ENCODE measurements at places on chromosomes 1 and 21.

- DNase-seq: no peak
Observed at GRCh38 chr1:6011161-6011945, 19.1 kb upstream of the NPHP4 start.

- no peak for DNase-seq
Observed at GRCh38 chr1:56200442-56200841, 378.9 kb downstream of the PLPP3 start.

DNA sequence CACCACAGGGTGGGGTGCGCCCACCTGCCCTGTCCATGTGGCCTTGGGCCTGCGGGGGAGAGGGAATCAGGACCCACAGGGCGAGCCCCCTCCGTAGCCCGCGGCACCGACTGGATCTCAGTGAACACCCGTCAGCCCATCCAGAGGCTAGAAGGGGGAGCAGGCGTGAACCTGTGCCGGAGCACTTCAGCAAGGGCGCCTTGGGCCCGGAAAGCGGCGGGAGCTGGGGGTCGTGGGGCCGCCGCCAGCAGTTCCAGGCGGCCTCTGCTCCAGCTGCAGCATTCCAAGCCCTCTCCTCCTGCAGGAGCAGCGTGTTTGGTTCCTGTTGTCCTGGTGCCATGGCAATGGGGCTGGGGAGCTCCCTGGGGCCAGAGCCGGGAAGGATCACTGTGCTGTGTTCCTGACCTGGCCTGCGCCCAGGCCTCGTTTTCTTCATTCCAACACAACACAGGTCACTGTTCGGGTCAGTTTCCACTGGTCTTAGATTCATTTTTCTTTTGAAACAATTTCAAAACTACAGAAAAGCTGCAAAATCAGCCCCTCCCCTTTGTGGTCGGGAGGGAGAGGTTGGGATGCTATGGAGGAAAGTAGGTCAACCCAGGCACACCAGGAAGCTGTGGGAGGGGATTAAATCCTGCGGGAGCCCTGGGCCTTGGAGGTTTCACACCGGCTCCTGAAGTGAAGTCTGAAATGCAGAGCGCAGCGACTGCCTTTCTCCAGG, 18.8 kb downstream of the SLX9 start:
- DNase-seq: peak; percentile 48

GRCh38 chr1:44407430-44408211, 2.6 kb downstream of the RNF220 start:
- no peak for DNase-seq

- DNase-seq: no peak
Observed at GRCh38 chr1:74908797-74909196, 175.8 kb downstream of the TYW3 start.

- no peak for DNase-seq
Observed at GRCh38 chr1:245380790-245381535, 226.2 kb downstream of the KIF26B start.

GRCh38 chr1:14955402-14955801, 198.1 kb upstream of the TMEM51 start:
- DNase-seq: no peak

- DNase-seq: no peak
Observed at GRCh38 chr1:214178102-214178501, 102.9 kb upstream of the SMYD2 start.

DNA sequence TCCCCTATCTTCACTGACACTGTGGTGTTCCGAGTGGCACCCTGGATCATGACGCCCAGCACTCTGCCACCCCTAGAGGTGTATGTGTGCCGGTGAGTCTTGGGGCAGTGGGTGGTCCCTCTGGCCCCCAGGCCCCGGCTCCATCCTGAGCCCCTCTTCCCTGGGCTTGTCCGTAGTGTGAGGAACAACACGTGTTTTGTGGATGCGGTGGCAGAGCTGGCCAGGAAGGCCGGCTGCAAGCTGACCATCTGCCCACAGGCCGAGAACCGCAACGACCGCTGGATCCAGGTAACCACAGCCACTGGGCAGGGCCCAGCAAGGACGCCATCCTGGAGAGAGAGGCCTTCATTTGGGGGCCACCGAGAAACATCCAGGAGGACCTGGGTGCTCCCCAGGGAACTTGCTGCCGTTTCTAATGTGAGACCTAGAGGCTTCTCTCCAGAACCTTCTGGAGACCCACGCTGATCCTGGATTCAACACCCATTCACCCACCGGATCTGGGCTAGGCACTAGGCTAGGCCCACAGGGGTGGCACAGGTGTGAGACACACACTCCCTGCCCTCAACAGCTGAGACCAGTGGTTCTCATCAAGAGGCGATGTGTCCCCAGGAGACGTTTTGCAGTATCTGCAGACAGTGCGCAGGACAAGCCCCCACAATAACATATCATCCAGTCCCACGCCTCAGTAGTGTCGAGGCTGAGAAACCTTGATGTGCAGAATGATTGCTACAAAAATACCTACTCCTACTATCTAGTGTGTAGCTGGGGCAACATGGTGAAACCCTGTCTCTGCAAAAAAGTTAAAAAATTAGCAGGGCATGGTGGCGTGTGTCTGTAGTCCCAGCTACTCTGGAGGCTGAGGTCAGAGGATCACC, 22.2 kb downstream of the PADI3 start:
- DNase-seq: peak; percentile 42

DNA sequence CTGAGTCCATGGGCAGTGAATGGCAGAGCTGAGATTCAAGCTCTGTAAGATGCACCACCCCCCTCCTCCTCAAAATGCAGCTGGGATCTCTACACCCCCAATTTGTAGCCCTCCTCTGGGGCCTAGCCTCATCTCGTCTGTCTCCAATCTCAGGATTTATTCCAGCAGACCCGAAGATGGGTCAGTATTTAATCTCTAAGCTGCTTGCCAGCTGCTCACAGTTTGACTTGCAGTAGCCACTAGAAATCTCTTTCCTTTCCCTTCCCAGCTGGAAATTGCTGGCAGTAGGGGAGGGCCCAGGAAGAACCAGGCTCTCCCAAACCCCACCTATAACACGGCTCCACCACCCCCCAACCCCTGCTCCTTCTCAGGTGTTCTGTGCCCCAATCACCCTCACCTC, 1.5 kb downstream of the LACTBL1 start:
- no peak for DNase-seq

DNA sequence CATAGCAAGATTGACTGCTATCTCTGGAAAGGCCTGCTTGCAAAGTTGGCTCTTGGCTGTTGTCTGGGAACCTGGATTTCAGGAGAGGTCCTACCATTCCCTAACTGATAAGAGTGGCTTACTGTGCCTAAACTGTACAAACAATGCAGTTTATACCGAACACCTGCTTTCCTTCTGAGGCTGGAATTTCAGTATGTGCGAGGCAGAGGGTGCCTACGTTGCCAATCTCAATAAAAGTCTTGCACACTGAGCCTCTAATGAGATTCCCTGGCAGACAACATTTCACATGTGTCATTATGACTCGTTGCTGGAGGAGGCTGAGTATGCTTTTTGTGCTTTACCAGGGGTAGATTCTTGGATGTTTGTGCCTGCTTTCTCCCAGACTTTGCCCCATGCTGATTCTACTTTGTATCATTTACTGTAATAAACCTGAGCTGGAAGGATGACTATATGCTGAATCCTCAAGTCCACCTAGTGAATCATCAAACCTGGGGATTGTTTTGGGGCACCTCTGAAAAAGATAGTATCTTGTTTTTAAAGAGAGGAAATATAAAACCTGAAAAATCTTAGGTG, 58.9 kb upstream of the GNG4 start:
- DNase-seq: peak; percentile 9

- no peak for DNase-seq
Observed at GRCh38 chr1:108570128-108570527, 10.2 kb downstream of the EEIG2 start.

GRCh38 chr1:198880818-198881597, 242.2 kb downstream of the PTPRC start:
- DNase-seq: no peak

GRCh38 chr1:164823486-164824279, 264.7 kb downstream of the PBX1 start:
- DNase-seq: no peak

- DNase-seq: no peak
Observed at GRCh38 chr1:42777852-42778251, 6.9 kb upstream of the TMEM269 start.

- no peak for DNase-seq
Observed at GRCh38 chr1:205525495-205526285, 21.2 kb downstream of the CDK18 start.

GRCh38 chr1:45395051-45395450, 54.8 kb upstream of the MUTYH start:
- DNase-seq: no peak

DNA sequence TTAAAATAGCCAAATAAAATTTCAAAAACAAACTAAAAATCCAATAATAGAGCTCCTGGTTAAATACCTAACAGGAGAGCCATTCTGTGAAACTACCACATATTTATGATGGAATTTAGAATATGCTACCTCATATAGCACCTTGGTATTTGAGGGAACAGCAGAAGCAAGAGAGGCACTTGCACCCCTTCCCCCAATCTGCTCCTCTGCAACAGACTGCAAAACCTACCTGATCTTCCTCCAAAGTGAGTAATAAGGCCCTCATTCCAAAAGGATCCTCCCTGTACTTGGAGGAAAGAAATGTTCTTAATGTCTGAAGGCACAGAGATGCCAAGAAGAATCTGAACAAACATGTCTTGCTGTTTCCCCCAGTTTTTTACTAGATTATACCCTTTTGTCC, 28.1 kb upstream of the RNPC3 start:
- no peak for DNase-seq

Data from putamen (tissue), 1 donor.